H9 (cell line): ENCODE measurements at places on chromosomes 16 and 17.

- no peaks in the 10 kb centered on the region for H3K36me3 ChIP-seq
- peaks cover 2% of the 10 kb centered on the region; the same call in 1 of the 2 replicates for H3K4me1 ChIP-seq
- DNase-seq = no peak
These were observed 94.7 kb downstream of the SALL1 start for GRCh38 chr16:51056331-51056730.

- no peaks in the 10 kb centered on the region; the same call in 2 of the 3 replicates for H3K36me3 ChIP-seq
- no peak overlapping the region for H3K27ac ChIP-seq
- no peaks in the 10 kb centered on the region for H3K27me3 ChIP-seq
- no peak overlapping the region for H3K4me3 ChIP-seq
- H3K4me1 ChIP-seq = peaks cover 3% of the 10 kb centered on the region; the same call in 1 of the 2 replicates
These were observed 34.1 kb downstream of the CUEDC1 start for GRCh38 chr17:57920916-57921703.

GRCh38 chr17:6674586-6674985 is 23.0 kb downstream of the C17orf100 start:
- H3K27me3 ChIP-seq = no peaks in the 10 kb centered on the region; the same call in 1 of the 2 replicates
- DNase-seq = no peak
- no peak overlapping the region for H3K27ac ChIP-seq

DNA sequence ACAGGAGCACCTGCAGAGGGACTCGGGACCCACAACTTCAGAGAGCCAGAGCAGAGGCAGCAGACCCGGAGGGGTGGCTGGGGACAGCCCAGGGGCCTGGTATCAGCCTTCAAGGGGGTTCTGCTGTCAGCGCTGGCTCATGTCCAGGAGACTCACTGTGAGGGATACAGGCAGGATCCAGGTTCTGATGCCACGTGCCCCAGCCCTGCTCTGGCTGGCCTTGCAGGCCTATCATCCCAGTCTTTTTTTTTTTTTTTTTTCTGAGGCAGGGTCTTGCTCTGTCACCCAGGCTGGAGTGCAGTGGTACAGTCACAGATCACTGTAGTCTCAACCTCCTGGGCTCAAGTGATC is 9.0 kb upstream of the MTSS2 start:
- H3K36me3 ChIP-seq = peaks cover 12% of the 10 kb centered on the region; the same call in 1 of the 2 replicates
- H3K4me1 ChIP-seq = no peaks in the 10 kb centered on the region; the same call in 1 of the 2 replicates
- DNase-seq = no peak
- H3K27ac ChIP-seq = no peak overlapping the region

- no peak overlapping the region for H3K27ac ChIP-seq
- DNase-seq = no peak
- H3K4me1 ChIP-seq = no peaks in the 10 kb centered on the region
- no peaks in the 10 kb centered on the region for H3K36me3 ChIP-seq
These were observed 363.1 kb downstream of the CA10 start for GRCh38 chr17:51795401-51795800.

- DNase-seq = no peak
- no peaks in the 10 kb centered on the region for H3K36me3 ChIP-seq
- H3K4me3 ChIP-seq = no peak overlapping the region
- no peak overlapping the region for H3K27ac ChIP-seq
These were observed 19.6 kb downstream of the KIAA0513 start for GRCh38 chr16:85046931-85047866.

- peak overlapping the region; percentile 82 for H3K4me3 ChIP-seq
- peaks cover 39% of the 10 kb centered on the region for H3K36me3 ChIP-seq
- no peak for DNase-seq
- no peaks in the 10 kb centered on the region for H3K27me3 ChIP-seq
- H3K4me1 ChIP-seq = no peaks in the 10 kb centered on the region; the same call in 1 of the 2 replicates
- H3K27ac ChIP-seq = no peak overlapping the region
These were observed 1.5 kb downstream of the LIMD2 start for GRCh38 chr17:63698381-63698885.

- H3K4me3 ChIP-seq = no peak overlapping the region
- H3K27ac ChIP-seq = no peak overlapping the region
- DNase-seq = no peak
- no peaks in the 10 kb centered on the region for H3K27me3 ChIP-seq
- no peaks in the 10 kb centered on the region for H3K4me1 ChIP-seq
- H3K36me3 ChIP-seq = no peaks in the 10 kb centered on the region
These were observed 50.0 kb downstream of the TENT4B start for GRCh38 chr16:50202926-50203624.

GRCh38 chr17:80248894-80249710 is 11.6 kb upstream of the RNF213 start:
- H3K27me3 ChIP-seq = no peaks in the 10 kb centered on the region
- no peak for DNase-seq
- H3K4me1 ChIP-seq = no peaks in the 10 kb centered on the region
- no peak overlapping the region for H3K4me3 ChIP-seq

DNA sequence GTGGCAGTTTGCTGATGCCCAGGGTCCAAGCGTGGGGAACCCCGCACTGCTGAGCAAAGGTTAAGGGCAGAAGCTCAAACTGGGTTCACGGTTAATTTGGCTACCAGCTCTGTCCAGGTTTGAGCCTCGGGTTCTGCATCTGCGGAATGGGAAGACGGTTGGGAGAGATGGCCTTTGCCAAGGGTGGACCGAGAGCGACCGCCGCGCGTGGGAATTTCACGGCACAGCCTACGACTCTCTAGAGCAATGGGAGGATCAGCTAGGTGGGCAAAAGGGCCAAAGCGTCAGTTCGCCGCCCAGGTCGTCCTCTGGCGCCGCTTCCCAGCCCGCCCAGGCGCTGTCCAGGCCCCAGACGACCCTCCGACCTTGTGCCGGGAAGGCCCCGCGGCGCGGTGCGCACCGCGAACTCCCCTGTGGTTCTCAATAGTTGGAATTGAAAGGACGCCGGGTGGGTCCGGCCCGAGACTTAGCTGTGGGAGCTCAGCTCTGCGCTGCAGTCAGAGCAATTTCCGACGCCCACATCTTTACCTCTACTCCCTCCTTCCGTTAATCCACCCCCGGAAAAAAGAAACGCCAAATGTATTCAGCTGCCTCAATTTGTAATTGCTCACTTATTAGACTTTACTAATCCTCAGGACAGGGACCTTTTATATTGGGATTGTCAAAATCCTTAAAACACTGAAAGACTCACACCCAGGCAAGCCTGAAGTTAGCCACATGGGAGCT is 2.5 kb upstream of the HS3ST3B1 start:
- no peaks in the 10 kb centered on the region; the same call in 2 of the 3 replicates for H3K36me3 ChIP-seq
- H3K4me1 ChIP-seq = peaks cover 3% of the 10 kb centered on the region; the same call in 1 of the 2 replicates
- peak overlapping the region; percentile 64 for H3K4me3 ChIP-seq

GRCh38 chr16:64791756-64792155 is 330.1 kb downstream of the CDH11 start:
- no peak overlapping the region for H3K27ac ChIP-seq
- no peak for DNase-seq
- H3K27me3 ChIP-seq = no peaks in the 10 kb centered on the region
- no peak overlapping the region for H3K4me3 ChIP-seq
- no peaks in the 10 kb centered on the region for H3K4me1 ChIP-seq

DNA sequence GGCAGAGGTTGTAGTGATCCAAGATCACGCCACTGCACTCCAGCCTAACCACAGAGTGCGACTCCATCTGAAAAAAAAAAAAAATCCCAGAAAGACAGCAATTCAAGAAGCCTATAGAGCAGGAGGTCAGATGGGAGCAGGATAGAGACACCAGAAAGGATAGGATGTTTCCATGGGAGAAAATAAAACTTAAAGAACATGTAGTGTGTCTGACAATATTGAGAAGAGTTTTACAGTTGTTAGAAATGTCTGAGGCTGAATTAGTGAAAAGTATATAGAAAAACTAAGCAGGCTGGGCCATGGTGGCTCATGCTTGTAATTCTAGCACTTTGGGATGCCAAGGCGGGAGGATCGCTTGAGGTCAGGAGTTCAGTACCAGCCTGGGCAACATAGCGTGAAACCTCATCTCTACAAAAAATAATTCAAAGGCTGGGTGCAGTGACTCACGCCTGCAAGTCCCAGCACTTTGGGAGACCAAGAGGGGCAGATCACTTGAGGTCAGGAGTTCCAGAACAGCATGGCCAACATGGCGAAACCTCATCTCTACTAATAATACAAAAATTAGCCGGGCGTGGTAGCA is 15.3 kb upstream of the TRIM37 start:
- peaks cover 53% of the 10 kb centered on the region for H3K36me3 ChIP-seq
- H3K4me3 ChIP-seq = no peak overlapping the region
- no peaks in the 10 kb centered on the region for H3K27me3 ChIP-seq
- no peak for DNase-seq
- no peaks in the 10 kb centered on the region for H3K4me1 ChIP-seq

GRCh38 chr17:69173118-69173517 is 31.4 kb upstream of the ABCA6 start:
- H3K36me3 ChIP-seq = no peaks in the 10 kb centered on the region
- H3K4me1 ChIP-seq = no peaks in the 10 kb centered on the region
- no peak overlapping the region for H3K27ac ChIP-seq
- DNase-seq = no peak
- H3K27me3 ChIP-seq = no peaks in the 10 kb centered on the region

DNA sequence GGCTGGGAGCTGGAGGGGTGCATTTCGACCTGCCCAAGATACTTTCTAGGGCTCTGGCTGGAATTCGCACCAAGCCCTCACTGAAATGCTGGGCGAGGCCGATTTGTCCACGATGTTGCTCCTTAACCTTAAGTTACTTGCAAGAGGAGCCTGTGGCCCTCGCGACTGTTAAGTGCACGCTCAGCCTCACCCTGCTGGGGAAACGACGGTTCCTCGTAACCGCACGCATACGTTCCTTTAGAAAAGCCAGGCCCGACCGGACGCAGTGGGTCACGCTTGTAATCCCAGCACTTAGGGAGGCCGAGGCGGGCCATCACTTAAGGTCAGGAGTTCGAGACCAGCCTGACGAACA is 607 bp upstream of the NCOR1 start:
- H3K27me3 ChIP-seq = no peaks in the 10 kb centered on the region
- H3K36me3 ChIP-seq = no peaks in the 10 kb centered on the region
- peak overlapping the region; percentile 29 for H3K27ac ChIP-seq
- no peaks in the 10 kb centered on the region for H3K4me1 ChIP-seq
- H3K4me3 ChIP-seq = peak overlapping the region; percentile 86

- no peaks in the 10 kb centered on the region for H3K36me3 ChIP-seq
- no peak overlapping the region for H3K27ac ChIP-seq
- H3K4me1 ChIP-seq = no peaks in the 10 kb centered on the region
- H3K27me3 ChIP-seq = no peaks in the 10 kb centered on the region
These were observed 10.1 kb downstream of the DNAH9 start for GRCh38 chr17:11608396-11608795.

GRCh38 chr17:44487170-44487569 is 16.0 kb downstream of the GPATCH8 start:
- H3K4me1 ChIP-seq = no peaks in the 10 kb centered on the region
- peaks cover 32% of the 10 kb centered on the region for H3K36me3 ChIP-seq
- no peak overlapping the region for H3K27ac ChIP-seq
- DNase-seq = no peak
- no peaks in the 10 kb centered on the region for H3K27me3 ChIP-seq
- H3K4me3 ChIP-seq = no peak overlapping the region

GRCh38 chr17:17001874-17002520 is 30.1 kb upstream of the TNFRSF13B start:
- H3K4me1 ChIP-seq = no peaks in the 10 kb centered on the region
- H3K27ac ChIP-seq = no peak overlapping the region
- H3K4me3 ChIP-seq = no peak overlapping the region

GRCh38 chr16:12801511-12802042 is 2.1 kb downstream of the CPPED1 start:
- no peak for DNase-seq
- peak overlapping the region; percentile 51 for H3K4me3 ChIP-seq
- H3K4me1 ChIP-seq = no peaks in the 10 kb centered on the region
- no peaks in the 10 kb centered on the region for H3K36me3 ChIP-seq
- H3K27me3 ChIP-seq = no peaks in the 10 kb centered on the region
- H3K27ac ChIP-seq = no peak overlapping the region

DNA sequence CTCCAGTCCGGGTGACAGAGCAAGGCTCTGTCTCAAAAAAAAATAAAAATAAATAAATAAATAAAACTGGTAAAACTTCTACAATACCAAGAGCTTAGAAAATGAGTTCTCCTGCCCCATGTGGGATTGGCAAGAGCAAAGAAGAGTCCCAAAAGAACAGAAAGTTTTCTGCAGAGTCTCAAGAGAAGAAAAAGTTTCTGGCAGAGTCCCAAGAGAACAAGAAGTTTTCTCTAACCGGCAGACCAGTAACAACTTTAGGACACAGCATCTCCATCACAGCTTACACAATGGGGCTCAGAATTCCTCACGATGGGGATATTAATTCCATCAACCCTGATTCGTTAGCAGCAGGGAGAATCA is 1.1 kb downstream of the SLC39A11 start:
- peaks cover 8% of the 10 kb centered on the region for H3K36me3 ChIP-seq
- DNase-seq = no peak
- H3K4me3 ChIP-seq = peak overlapping the region; percentile 98
- no peak overlapping the region for H3K27ac ChIP-seq

DNA sequence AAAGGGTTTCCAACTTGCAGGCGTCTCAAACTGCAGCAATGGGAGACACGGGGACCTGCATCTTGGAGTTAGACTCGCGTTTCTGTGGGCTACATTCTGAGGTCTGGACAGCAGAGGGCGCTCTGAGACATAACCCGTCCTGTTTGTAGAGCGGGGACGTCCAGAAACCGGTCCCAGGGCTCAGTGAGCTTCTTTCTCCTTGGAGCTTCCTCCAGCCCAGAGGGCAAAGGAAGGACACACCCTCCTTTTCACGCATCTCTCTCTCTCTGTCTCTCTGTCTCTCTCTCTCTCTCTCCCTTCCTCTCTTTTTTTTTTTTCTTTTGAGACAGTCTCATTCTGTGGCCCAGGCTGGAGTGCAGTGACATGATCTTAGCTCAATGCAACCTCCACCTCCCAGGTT is 19.8 kb downstream of the COX4I1 start:
- H3K4me1 ChIP-seq = no peaks in the 10 kb centered on the region
- DNase-seq = peak; percentile 93
- no peaks in the 10 kb centered on the region for H3K36me3 ChIP-seq
- H3K27ac ChIP-seq = no peak overlapping the region
- H3K4me3 ChIP-seq = no peak overlapping the region

DNA sequence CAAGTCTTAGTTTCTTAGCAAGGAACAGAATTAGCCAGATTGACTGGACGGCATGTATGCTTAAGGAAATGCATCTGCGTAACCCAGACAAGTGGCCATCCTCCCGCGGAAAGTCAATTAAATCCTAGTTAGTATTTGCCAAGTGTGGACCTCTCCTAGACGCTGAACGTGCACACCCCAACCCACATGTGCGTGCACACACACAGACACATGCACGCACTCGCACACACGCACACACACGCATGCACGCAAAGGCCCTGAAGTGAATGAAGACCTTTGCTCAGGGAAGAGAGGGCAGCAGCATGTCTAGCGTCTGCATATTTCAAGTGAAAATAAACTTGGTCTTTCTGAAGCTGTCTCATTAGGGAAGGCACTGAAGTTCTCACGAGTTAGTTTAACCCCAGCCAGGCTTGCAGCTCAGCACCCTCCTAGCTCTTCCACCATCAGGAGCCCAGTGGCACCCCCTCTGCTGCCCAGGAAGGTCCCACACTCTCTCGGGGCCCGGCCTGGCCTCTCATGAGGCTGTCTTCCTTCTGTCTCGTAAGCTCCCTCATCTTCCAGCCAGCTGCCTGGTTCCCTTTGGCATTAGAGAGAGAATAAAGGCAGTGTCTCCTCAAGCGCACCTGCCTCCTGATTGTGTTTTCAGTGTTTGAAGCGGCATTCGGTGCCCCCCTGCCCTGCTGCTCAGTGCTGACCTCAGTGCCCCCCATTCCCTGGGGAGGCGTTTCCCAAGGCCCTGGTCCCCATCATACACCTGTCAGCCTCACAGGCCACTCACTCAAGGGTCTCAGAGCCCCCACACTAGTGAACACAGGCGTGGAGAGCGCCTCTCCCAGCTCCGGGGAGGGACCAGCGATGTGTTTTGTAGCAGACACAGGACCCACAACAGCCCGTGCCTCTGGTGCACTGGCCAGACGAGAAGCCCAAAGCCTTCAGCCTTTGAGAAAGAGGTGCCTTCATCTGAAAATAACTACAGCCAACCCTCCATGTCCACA is 52.2 kb upstream of the CHMP6 start:
- no peak overlapping the region for H3K27ac ChIP-seq
- DNase-seq = no peak
- H3K36me3 ChIP-seq = no peaks in the 10 kb centered on the region; the same call in none of the 2 replicates
- no peak overlapping the region for H3K4me3 ChIP-seq
- H3K4me1 ChIP-seq = no peaks in the 10 kb centered on the region
